EL (cell line): ENCODE measurements at places on chromosomes 12 and 14.

- DNase-seq = no peak
These were observed 141.8 kb downstream of the ZFP36L1 start for GRCh38 chr14:68651075-68651474.

GRCh38 chr12:84727961-84728360 is 184.6 kb downstream of the SLC6A15 start:
- DNase-seq = peak; percentile 17

DNA sequence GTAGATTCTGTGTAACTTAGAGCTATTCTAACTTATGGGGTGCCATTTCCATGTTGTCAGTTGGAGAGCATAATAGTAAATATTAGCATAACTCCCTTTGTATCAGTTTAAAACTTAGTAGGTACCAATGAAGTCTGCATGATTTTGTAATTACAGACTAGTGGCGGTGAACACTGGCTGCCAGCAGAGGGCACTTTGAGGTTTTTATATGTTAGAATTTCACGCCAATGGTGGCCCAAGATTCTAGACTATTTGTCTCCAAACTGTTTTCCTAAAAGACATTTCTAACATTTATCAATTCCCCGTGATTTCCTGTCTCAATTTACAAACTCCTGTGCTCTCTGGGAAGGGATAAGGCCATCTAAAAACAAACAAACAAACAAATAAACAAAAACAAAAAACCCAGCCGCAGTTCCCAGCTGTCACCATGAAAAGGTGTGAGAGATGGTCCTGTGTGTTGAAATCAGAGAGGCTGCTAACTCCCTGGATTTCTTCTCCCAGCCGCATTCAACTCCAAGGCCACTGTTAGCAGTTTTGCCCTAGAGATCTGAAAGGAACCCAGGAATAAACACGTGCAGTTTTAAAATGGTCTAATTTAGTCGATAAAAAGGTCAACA is 57.6 kb downstream of the BRMS1L start:
- DNase-seq = peak; percentile 12

GRCh38 chr14:53048631-53049030 is 97.8 kb upstream of the FERMT2 start:
- no peak for DNase-seq

- no peak for DNase-seq
These were observed 9.1 kb upstream of the DEGS2 start for GRCh38 chr14:100168506-100168905.

GRCh38 chr12:70553391-70553859 is 83.8 kb downstream of the PTPRB start:
- DNase-seq = no peak

DNA sequence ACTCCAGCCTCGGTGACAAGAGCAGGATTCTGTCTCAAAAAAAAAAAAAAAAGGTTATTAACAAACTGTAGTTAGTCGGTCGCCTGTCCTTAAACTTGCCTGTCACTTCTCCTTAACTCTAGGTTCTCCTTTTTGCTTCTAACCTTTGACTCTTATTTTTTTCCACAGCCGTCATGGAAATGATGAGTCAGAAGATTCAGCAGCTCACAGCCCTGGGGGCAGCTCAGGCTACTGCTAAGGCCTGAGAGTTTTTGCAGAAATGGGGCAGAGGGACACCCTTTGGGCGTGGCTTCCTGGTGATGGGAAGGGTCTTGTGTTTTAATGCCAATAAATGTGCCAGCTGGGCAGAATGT is 418 bp upstream of the MYG1 start:
- peak; percentile 88 for DNase-seq
